ENCODE measurements at places on chromosomes 7 and 10. TPM values are rescaled to one million over a fixed set of nuclear protein-coding genes. Genes with fewer than 3 reads are reported as not detected.

DNA sequence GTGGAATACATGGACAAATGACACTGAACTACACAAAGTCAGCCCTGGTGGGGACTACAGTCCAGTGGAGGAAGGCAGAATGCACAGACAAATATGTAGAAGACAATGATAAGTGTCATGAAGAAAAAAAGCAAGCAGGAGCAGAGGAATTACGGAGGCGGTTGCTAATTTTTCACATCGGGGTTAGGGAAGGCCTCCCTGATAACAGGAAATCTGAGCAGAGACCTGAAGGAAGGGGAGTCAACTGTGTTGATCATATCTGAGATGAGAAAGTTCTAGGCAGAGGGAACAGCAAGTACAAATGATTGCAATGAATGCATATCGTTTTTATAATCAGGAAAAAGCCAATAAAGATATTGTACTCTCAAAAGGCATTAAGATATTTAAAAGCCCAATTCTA lies 14.0 kb downstream of the KIAA1549 start:
- no peak for DNase-seq

DNA sequence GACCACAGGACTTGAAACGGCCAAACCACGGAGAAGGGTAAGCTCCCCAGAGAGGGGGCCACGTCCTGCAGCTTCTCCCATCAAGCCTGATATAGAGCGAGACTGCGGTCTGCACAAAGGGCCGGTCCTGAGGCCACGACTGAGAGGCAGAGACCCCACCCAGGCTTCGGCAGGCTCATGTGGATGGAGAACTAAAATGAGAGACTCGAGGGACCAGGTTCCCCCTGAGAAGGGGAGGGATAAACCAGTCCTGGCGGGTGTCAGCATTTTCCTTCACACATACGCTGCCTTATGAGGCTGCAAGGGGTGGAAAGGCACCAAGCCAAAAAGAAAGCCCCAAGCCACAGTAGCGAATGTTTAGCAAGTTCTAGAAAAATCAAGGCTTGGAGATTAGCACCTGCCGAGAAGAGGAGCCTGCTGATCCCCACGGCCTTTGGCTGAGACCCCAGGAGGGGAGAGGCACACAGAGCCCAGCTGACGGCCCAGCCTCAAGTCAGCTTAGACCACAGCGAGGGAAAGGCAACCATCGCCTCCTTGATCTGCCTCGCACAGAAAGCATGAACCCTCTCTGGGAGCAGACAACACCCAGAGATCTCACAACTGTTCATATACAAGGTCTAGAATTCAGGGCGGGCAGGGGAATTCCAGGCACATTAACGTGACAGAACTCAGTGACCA lies 92.6 kb upstream of the RNF32 start:
- DNase-seq, result no peak

DNA sequence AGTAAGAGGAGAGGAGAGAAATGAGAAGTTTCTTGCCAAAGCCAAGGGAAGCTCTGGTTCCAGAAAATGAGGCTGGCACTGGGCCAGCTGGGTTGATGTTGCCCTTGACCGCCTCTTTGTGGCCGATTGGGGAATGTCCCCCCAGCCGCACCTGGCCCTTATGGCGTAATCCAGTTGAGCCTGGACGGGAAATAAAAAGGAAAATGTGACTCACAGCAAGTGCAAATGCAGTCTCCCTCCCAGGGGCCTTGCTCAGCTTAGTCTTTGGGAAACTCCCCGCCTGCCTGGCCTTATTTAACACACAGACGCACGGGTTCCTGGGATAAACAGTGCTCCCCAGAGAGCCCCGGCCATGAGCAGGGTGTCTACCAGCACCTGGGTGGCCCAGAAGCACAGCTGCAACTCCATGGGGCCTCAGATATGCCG lies 174.8 kb downstream of the KIAA1217 start:
- no peak for DNase-seq

Gene TMEM196
- polyA plus RNA-seq, result not detected

Gene NXPH1
- 0.25 TPM for polyA plus RNA-seq

Gene CALHM1
- 0.06 TPM for polyA plus RNA-seq
